H1 (cell line): ENCODE measurements at places on chromosomes 11 and 22. TPM values are rescaled to one million over a fixed set of nuclear protein-coding genes. Genes with fewer than 3 reads are reported as not detected.

The MS4A15 gene
- total RNA-seq = 0.17 TPM in 1 of 2 replicates, not detected in the other

- H3K27ac ChIP-seq = no peak overlapping the region
- no peaks in the 10 kb centered on the region for H3K27me3 ChIP-seq
- H3K4me1 ChIP-seq = no peaks in the 10 kb centered on the region
Observed at GRCh38 chr11:13947379-13947778, 15.1 kb upstream of the SPON1 start.

- H3K27me3 ChIP-seq = peaks cover 2% of the 10 kb centered on the region; the same call in 1 of the 2 replicates
- no peak for DNase-seq
- H3K4me1 ChIP-seq = peaks cover 23% of the 10 kb centered on the region
- no peaks in the 10 kb centered on the region for H3K36me3 ChIP-seq
- H3K27ac ChIP-seq = no peak overlapping the region
Observed at GRCh38 chr22:39254789-39255298, 10.1 kb upstream of the PDGFB start.

- H3K27me3 ChIP-seq = no peaks in the 10 kb centered on the region
- no peaks in the 10 kb centered on the region for H3K36me3 ChIP-seq
- peaks cover 2% of the 10 kb centered on the region for H3K4me1 ChIP-seq
- no peak overlapping the region for H3K4me3 ChIP-seq
- no peak overlapping the region for H3K27ac ChIP-seq
Observed at GRCh38 chr11:126383339-126384335, 28.2 kb downstream of the ST3GAL4 start.

- H3K4me1 ChIP-seq = peaks cover 6% of the 10 kb centered on the region
- H3K27me3 ChIP-seq = no peaks in the 10 kb centered on the region
- no peak overlapping the region for H3K27ac ChIP-seq
- no peak for DNase-seq
- H3K36me3 ChIP-seq = peaks cover under 1% of the 10 kb centered on the region; the same call in 1 of the 2 replicates
- no peak overlapping the region for H3K4me3 ChIP-seq
Observed at GRCh38 chr22:23749841-23750301, 1.0 kb downstream of the ZNF70 start.
